ENCODE measurements at places on chromosomes 2 and 18. TPM values are rescaled to one million over a fixed set of nuclear protein-coding genes. Genes with fewer than 3 reads are reported as not detected.

GRCh38 chr2:207296265-207296948 lies 130.7 kb upstream of the KLF7 start:
- H3K27ac ChIP-seq: no peak overlapping the region
- H3K4me1 ChIP-seq: no peaks in the 10 kb centered on the region
- H3K4me3 ChIP-seq: no peak overlapping the region
- no peaks in the 10 kb centered on the region for H3K36me3 ChIP-seq
- H3K27me3 ChIP-seq: no peaks in the 10 kb centered on the region
- no peak for DNase-seq

The NAT8 gene
- not detected for total RNA-seq

GRCh38 chr2:15050483-15050882 lies 418.0 kb downstream of the LRATD1 start:
- no peak for DNase-seq
- no peak overlapping the region for H3K27ac ChIP-seq
- no peaks in the 10 kb centered on the region for H3K36me3 ChIP-seq
- no peaks in the 10 kb centered on the region for H3K4me1 ChIP-seq
- H3K4me3 ChIP-seq: no peak overlapping the region
- no peaks in the 10 kb centered on the region for H3K27me3 ChIP-seq

GRCh38 chr18:10234281-10234680 lies 220.2 kb upstream of the APCDD1 start:
- no peaks in the 10 kb centered on the region for H3K4me1 ChIP-seq
- no peaks in the 10 kb centered on the region for H3K36me3 ChIP-seq
- no peaks in the 10 kb centered on the region for H3K27me3 ChIP-seq
- H3K4me3 ChIP-seq: no peak overlapping the region

GRCh38 chr2:184824597-184824996 lies 226.3 kb downstream of the ZNF804A start:
- no peaks in the 10 kb centered on the region for H3K36me3 ChIP-seq
- no peaks in the 10 kb centered on the region for H3K4me1 ChIP-seq
- H3K27me3 ChIP-seq: no peaks in the 10 kb centered on the region
- H3K4me3 ChIP-seq: no peak overlapping the region

The MAP3K19 gene
- not detected for total RNA-seq

The HOXD10 gene
- total RNA-seq: not detected

The NGEF gene
- 3.1 TPM for total RNA-seq

DNA sequence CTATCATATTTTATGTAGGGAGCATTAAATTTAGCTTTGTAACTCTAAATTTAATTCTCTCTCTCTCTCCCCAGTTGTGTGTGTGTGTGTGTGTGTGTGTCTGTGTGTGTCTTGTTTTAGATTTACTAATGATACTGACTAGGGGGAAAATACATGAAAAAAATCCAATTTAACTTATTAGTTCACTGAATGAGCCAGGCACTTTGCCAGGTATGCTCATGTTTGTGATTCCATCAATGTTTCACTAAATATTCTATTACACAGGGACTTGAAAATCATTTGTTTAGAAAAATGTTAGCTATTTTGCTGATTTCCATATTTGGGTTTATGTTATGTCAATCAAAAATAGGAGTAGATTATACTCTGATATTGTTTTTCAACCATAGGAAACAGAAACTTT lies 203.7 kb upstream of the ZNF804A start:
- DNase-seq: no peak
- no peak overlapping the region for H3K27ac ChIP-seq
- H3K36me3 ChIP-seq: no peaks in the 10 kb centered on the region
- H3K4me3 ChIP-seq: no peak overlapping the region
- H3K4me1 ChIP-seq: no peaks in the 10 kb centered on the region

DNA sequence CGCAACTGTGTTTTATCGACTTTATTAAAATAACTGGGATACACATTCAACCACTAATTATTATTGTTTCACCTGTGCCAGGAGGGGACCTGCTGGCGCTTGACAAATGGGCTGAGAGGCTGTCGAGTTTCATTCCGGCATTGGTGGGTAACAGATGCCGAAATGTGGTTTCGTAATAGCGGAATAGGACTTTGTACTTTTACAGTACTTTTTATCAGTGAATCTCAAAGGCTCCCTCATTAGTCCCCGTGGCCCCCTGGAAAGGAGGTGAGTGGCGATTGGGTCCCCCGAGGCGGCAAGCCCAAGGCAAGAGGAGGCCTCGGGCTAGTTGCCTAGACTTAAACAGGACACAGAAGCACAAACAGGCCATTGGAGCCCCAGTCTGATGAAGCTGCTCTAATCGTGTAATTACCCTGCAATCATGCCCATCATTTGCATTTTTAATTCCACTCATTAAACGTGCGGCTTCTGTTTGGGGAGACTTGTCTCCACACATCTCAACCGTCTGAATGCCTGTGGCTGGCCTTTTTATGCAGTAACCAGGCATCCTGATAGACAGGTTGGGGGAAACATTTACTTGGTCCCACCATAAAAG lies 193.2 kb downstream of the INO80D start:
- H3K36me3 ChIP-seq: no peaks in the 10 kb centered on the region
- no peak for DNase-seq
- H3K4me3 ChIP-seq: no peak overlapping the region
- H3K27me3 ChIP-seq: no peaks in the 10 kb centered on the region
- H3K27ac ChIP-seq: no peak overlapping the region
